ENCODE measurements at places on chromosomes 6 and 20.

DNA sequence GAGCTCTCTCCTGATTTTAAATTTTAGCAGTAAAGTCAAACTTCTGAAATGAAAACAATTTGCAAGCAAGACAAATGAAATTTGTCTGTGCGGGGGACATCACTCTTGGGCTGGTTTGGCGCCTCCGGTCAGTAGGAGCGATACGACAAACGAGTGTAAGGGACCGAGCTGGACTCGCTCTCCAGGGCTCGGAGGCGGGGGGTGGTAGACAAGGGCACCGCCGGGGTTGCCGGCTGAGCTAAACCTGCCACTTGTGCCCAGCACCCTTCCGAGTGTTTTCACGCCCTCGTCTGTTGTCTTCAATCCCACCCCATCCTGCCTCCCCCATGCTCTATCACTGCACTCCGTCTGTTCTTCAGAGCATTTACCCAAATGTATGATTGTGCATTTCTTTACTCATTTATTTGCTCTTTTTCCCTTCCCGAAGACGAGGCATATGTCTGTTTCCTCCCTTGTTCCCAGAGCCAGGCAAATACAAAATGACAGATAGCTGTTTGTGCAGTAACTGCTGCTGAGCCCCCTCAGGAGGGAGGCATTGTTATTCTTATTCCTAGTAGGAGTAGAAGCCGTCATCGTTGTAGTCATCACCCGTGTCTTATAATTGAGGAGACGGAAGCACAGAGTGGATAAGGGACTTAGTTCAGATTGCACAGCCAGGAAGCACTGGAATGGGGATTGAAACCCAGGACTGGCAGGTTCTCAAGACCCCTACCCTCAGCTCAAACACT, 62.8 kb upstream of the APCDD1L start:
- no peak for DNase-seq

GRCh38 chr6:50995036-50995435, 176.4 kb downstream of the TFAP2B start:
- no peak for DNase-seq

DNA sequence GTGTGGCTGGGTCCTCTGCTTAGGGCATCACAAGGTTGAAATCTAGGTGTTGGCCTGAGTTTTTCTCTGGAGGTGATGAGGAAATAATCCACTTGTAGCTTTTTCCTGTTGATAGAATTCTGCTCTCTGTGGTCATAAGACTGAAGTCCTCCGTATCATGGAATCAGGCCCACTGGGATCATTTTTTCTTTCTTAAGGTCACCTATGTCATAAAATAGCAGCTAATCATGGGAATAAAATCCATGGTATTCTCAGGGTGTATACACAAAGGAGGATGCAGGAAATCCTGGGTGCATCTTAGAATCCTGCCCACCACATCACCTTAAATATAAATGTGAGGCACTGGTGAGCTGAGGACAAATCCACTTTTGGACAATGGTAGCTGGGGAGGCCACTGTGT, 72.7 kb downstream of the PRDM1 start:
- no peak for DNase-seq

DNA sequence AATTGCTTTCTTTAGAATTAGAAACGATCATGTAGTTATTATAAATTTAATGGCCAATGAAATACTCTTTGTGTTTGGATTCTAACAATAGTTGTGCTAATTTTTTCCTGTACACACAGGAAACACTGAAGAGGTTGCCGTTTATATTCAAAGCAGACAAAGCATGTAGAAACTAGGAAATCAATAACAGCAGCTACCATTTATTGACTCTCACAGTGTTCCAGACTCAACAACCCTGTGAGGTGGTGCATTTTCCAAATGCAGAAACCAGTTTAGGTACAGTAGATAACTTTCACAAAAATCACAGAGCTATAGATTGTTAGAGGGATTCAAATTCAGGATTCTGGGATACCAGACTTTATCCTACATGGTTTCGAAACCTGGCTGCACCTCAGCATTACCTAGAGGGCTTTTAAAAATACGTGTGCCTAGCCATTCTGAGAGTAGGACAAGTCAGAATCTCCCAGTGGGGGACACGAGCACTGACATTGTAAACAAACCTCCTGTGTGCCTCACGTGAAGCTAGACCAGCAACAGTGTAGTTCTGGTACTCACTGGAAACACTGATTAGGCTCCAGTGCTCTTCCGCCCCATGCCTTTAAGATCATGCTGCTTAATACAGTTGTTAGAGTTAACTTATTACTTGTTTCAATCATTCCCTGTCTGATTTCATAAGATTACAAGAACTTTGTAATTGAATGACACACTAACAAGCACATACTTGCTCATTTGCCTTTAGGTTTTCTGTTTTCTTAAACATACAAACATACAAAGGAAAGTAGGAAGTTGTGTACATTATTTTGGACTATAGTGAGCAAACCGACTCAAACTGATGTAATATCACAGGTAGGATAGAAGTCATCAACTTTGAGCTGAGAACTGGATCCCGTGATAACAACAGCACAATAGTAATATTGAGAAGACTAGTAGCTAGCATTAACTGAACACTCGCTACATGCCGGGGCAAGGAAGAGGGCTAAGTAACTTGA, 65.8 kb downstream of the MAP3K4 start:
- DNase-seq, result no peak

DNA sequence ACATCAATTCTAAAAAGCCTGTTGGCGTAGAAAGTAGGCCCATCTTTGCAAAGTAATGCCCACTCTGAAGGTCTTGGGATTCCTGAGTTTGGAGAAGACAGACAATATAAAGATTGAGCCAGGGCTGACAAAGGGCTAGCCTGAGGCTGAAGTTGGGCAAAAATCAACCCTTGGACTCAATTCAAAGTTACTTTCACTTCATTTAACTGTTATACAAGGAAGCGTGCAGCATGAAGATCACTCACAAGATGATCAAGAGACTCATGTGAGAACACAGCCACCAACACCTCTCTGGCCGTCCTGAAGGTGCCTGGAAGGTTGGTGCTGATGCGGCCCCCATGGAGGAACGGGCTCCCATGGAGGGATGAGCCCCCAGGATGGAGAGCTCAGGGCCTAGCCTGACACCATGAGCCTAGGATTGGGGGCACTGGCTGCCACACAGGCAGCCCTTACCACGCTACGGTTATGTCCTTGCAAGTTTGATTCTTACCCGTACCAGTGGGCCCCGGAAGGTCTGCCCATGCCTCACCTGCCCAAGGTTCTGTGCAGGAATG, 26.6 kb downstream of the FOXC1 start:
- DNase-seq, result no peak
